ENCODE measurements at places on chromosomes 2 and 18.
A peak's percentile ranks its signal among the peaks of the same experiment; 100 is the strongest.

DNA sequence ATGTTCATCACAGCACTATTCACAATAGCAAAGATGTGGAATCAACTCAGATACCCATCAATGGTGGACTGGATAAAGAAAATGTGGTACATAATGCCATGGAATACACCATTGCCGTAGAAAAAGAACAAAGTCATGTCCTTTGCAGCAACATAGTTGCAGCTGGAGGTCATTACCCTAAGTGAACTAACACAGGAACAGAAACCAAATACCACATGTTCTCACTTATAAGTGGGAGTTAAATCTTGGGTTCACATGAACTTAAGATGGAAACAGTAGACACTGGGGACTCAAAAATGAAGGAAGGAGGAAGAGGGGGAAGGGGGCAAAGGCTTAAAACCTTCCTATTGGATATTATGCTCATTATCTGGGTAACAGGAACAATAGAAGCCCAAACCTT is 228.1 kb upstream of the RAB6C start:
- DNase-seq = no peak
- no peaks in the 10 kb centered on the region for H3K36me3 ChIP-seq
- H3K27me3 ChIP-seq = no peaks in the 10 kb centered on the region

- DNase-seq = no peak
- H3K36me3 ChIP-seq = no peaks in the 10 kb centered on the region
- H3K4me3 ChIP-seq = no peak overlapping the region
- H3K4me1 ChIP-seq = no peaks in the 10 kb centered on the region
- no peak overlapping the region for H3K27ac ChIP-seq
Measured at GRCh38 chr2:9108210-9108967, 98.2 kb upstream of the ASAP2 start.

GRCh38 chr2:212723226-212723625 is 184.6 kb upstream of the ERBB4 start:
- DNase-seq = no peak
- no peaks in the 10 kb centered on the region for H3K4me1 ChIP-seq
- peaks cover 3% of the 10 kb centered on the region for H3K27me3 ChIP-seq
- no peak overlapping the region for H3K27ac ChIP-seq
- no peak overlapping the region for H3K4me3 ChIP-seq
- H3K36me3 ChIP-seq = no peaks in the 10 kb centered on the region

DNA sequence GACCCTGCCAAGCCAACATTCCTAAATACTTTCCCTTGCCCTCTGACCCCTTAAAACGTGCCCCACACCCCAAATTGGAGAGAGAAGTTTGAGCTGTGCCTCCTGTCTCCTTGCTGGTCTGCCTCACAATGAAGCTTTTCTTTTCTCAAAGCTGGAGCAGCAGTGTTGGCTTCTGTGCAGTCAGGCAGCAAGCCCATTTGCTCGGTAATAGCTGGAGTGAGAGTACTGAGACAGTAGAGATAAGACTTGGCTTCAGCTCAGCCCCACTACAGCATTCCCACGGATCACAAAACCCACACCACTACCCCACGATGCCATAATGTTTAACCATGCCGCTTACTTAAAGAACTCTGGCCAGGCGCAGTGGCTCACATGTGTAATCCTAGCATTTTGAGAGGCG is 73.0 kb downstream of the NCAPH start:
- H3K27me3 ChIP-seq = no peaks in the 10 kb centered on the region
- DNase-seq = no peak
- no peak overlapping the region for H3K4me3 ChIP-seq
- H3K4me1 ChIP-seq = peaks cover 7% of the 10 kb centered on the region

- no peak for DNase-seq
- H3K27me3 ChIP-seq = no peaks in the 10 kb centered on the region
Measured at GRCh38 chr18:62152844-62153243, 34.0 kb downstream of the PIGN start.

GRCh38 chr2:85411405-85411748 is 1.2 kb upstream of the CAPG start:
- H3K4me1 ChIP-seq = peaks cover 85% of the 10 kb centered on the region
- H3K36me3 ChIP-seq = peaks cover 1% of the 10 kb centered on the region
- no peak for DNase-seq
- no peaks in the 10 kb centered on the region for H3K27me3 ChIP-seq

DNA sequence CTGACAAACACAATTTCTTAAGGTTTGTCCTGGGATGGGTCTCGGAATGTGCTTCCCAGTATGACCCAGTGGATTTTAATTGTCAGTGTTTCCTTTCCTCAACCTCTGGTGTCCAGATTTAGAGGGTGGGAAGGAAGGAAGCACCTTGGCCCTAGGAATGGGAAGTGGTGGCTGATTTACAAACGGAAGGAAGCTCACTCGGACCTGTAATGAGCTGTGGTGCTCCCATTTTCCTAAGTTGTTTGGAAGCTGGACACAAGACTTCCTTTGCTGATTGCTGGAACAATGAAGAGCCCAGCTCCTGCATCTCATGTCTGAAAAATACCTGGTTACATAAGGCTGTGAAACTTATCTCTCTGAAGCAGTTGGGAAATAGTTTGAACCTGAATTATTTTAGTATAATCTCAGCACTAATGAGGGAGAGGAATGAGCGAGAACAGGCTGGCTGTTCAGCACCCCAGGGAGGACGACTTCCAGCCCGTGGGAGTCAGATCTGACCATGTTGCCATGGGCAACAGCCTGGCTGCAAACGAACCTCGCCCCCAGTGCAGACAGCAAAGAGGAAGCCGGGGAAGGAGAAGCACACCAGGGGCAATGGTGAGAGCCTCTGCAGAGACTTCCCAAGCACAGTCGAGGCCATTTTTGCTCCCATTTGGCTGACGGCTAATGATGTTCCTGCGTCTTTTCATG is 74.4 kb upstream of the ASB18 start:
- H3K4me1 ChIP-seq = no peaks in the 10 kb centered on the region
- no peak overlapping the region for H3K27ac ChIP-seq
- peaks cover 12% of the 10 kb centered on the region for H3K27me3 ChIP-seq
- H3K36me3 ChIP-seq = no peaks in the 10 kb centered on the region

- no peaks in the 10 kb centered on the region for H3K4me1 ChIP-seq
- H3K36me3 ChIP-seq = no peaks in the 10 kb centered on the region
- no peak overlapping the region for H3K4me3 ChIP-seq
- DNase-seq = no peak
- H3K27me3 ChIP-seq = peaks cover 5% of the 10 kb centered on the region
Measured at GRCh38 chr18:11091746-11092145, 57.6 kb downstream of the PIEZO2 start.

DNA sequence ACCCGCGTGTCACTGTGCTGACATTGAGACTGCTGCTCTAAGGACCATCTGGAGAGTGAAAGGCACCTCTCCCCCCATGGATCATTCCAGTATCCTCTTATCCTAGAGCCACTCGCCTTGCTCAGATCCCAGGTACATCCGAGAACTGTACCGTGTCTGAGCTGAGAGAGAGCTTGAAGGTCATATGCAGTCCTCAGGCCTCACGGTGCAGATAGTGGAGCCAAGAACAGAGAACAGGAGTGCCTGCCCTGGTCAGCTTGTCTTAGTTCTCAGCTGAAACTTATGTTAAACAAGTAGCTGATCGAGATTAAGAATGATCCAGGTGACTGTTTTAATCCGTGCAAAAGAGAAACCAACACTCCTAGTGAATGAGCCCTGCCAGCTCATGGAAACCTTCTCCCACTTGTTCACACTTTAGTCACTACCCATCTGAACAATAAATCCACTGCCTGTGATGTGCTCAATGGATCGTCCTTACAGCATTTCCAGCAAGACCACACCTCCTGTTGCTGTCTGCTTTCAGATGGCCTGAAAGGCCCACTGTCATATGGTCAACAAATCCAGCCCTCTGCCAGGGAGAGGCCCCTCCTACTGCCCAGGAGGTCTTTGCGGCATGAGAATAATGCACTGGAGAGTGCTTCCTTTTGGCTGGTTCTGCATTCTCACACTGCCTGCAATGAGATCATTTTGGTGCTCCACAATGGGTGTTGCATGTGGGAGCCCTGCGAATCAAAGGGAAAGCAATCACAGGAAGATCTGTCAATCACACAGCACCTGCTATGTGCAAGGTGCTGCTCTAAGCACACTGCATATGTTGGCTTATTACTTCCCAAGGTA is 43.7 kb upstream of the APCDD1 start:
- DNase-seq = no peak
- no peak overlapping the region for H3K27ac ChIP-seq
- H3K4me3 ChIP-seq = no peak overlapping the region
- H3K4me1 ChIP-seq = no peaks in the 10 kb centered on the region
- H3K27me3 ChIP-seq = peaks cover 5% of the 10 kb centered on the region

- H3K36me3 ChIP-seq = no peaks in the 10 kb centered on the region
- no peak for DNase-seq
- H3K27ac ChIP-seq = no peak overlapping the region
- H3K4me1 ChIP-seq = peaks cover 29% of the 10 kb centered on the region
- H3K4me3 ChIP-seq = no peak overlapping the region
Measured at GRCh38 chr2:196284144-196284844, 112.9 kb upstream of the STK17B start.

DNA sequence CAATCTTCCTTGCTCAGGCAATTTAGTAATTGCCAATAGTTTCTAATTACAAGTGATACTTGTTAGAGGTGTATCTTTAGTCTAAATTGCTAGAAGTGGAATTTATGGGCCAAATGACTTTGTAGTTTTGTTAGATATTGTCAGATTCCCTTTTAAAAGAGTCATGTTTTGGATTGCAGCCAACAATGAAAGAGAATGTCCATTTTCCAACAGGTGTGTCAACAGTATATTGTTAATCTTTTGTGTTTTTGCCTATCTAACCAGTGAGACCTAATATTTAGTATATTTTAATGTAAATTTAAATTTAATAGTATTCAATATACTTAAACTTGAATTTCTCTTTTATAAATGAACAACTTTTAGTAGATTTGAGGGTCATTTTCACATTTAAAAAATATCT is 259.4 kb upstream of the ETAA1 start:
- no peak overlapping the region for H3K4me3 ChIP-seq
- H3K4me1 ChIP-seq = no peaks in the 10 kb centered on the region
- no peak overlapping the region for H3K27ac ChIP-seq
- H3K36me3 ChIP-seq = no peaks in the 10 kb centered on the region
- H3K27me3 ChIP-seq = no peaks in the 10 kb centered on the region

GRCh38 chr2:126655051-126655450 is 907 bp upstream of the GYPC start:
- DNase-seq = no peak
- no peaks in the 10 kb centered on the region for H3K27me3 ChIP-seq
- H3K4me1 ChIP-seq = peaks cover 42% of the 10 kb centered on the region
- H3K4me3 ChIP-seq = peak overlapping the region; percentile 94
- peak overlapping the region; percentile 87 for H3K27ac ChIP-seq

- H3K27me3 ChIP-seq = no peaks in the 10 kb centered on the region
- H3K27ac ChIP-seq = no peak overlapping the region
- no peaks in the 10 kb centered on the region for H3K4me1 ChIP-seq
- no peak for DNase-seq
- H3K4me3 ChIP-seq = no peak overlapping the region
Measured at GRCh38 chr2:44397447-44398175, 35.9 kb downstream of the CAMKMT start.

DNA sequence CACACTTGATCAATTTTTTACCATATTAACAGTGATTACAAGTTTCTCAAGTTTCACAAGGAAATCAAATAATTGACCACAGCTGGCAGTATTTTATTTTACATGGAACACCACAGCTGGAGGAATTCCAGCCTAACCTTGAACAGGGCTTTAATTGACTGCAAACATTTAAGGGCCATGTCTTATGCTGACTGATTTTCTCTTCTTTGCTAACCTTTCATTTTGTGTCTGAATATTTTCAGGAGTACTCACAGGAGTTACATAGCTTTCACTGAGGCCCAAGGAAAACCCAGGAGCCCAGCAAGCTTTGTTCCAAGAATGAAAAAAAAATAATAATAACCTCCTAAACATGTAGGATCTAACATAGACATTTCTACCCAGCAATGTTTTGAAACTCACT is 49.6 kb downstream of the FRZB start:
- no peaks in the 10 kb centered on the region for H3K36me3 ChIP-seq
- no peaks in the 10 kb centered on the region for H3K4me1 ChIP-seq
- no peak for DNase-seq
- H3K27ac ChIP-seq = no peak overlapping the region

GRCh38 chr2:63051795-63052333 is 1.2 kb downstream of the OTX1 start:
- DNase-seq = peak; percentile 22
- H3K4me1 ChIP-seq = peaks cover 85% of the 10 kb centered on the region
- H3K27ac ChIP-seq = no peak overlapping the region
- H3K27me3 ChIP-seq = peaks cover 75% of the 10 kb centered on the region
- H3K4me3 ChIP-seq = peak overlapping the region; percentile 83

- H3K27me3 ChIP-seq = no peaks in the 10 kb centered on the region
- DNase-seq = no peak
- H3K4me1 ChIP-seq = no peaks in the 10 kb centered on the region
- no peak overlapping the region for H3K4me3 ChIP-seq
- H3K36me3 ChIP-seq = no peaks in the 10 kb centered on the region
Measured at GRCh38 chr2:189287982-189288521, 108.5 kb upstream of the COL5A2 start.

- DNase-seq = no peak
- peaks cover 63% of the 10 kb centered on the region for H3K4me1 ChIP-seq
- no peaks in the 10 kb centered on the region for H3K36me3 ChIP-seq
- no peaks in the 10 kb centered on the region for H3K27me3 ChIP-seq
Measured at GRCh38 chr2:42947809-42948600, 155.6 kb upstream of the HAAO start.

GRCh38 chr2:160941290-160941846 is 218.9 kb upstream of the TANK start:
- H3K27ac ChIP-seq = no peak overlapping the region
- peaks cover 12% of the 10 kb centered on the region for H3K27me3 ChIP-seq
- H3K4me3 ChIP-seq = no peak overlapping the region
- peaks cover 8% of the 10 kb centered on the region for H3K4me1 ChIP-seq
- H3K36me3 ChIP-seq = no peaks in the 10 kb centered on the region
- no peak for DNase-seq

All from activated B cell treated with CpG ODN at 0.5 μM for 24 hours (primary cell).